ENCODE measurements at places on chromosomes 12 and 14.
A peak's percentile ranks its signal among the peaks of the same experiment; 100 is the strongest.

DNA sequence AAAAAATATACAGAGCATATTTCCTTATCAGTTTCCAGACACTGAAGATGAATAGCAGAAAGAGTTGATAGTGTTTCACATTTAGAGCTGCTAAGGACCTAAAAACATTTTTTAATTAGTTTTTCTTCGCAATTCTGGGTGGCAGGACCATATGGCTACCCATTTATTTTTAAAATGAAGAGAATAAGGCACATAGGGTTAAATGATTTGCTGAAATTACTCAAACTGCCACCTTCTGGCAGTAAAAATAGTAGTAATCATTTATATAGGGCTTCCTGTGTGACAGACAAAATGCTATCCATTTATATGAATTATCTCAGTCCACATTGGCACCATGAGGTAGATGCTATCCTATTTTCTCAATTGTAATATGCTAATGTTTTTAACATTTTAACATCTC lies 108.6 kb upstream of the CCDC196 start:
- no peak for DNase-seq

DNA sequence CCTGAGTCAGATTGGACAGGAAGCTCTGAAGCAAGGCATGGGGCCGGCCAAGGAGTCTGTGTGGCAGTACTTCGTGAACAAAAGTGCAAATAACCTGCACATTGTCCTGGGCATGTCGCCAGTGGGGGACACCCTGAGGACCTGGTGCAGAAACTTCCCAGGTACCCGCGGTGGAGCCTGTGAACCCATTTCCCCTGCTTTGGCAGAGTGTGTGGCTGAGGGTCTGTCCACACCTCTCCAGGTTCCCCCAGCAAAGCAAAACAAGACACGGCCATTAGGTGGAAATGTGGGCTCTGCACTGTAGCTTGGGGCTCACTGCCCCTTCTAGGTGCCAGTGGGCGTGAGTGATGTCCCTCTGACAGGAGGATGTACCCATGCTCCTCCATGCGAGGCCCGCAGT lies 79.4 kb downstream of the CCDC92 start:
- DNase-seq: no peak

- no peak for DNase-seq
Observed at GRCh38 chr12:94768398-94769046, 118.2 kb upstream of the TMCC3 start.

DNA sequence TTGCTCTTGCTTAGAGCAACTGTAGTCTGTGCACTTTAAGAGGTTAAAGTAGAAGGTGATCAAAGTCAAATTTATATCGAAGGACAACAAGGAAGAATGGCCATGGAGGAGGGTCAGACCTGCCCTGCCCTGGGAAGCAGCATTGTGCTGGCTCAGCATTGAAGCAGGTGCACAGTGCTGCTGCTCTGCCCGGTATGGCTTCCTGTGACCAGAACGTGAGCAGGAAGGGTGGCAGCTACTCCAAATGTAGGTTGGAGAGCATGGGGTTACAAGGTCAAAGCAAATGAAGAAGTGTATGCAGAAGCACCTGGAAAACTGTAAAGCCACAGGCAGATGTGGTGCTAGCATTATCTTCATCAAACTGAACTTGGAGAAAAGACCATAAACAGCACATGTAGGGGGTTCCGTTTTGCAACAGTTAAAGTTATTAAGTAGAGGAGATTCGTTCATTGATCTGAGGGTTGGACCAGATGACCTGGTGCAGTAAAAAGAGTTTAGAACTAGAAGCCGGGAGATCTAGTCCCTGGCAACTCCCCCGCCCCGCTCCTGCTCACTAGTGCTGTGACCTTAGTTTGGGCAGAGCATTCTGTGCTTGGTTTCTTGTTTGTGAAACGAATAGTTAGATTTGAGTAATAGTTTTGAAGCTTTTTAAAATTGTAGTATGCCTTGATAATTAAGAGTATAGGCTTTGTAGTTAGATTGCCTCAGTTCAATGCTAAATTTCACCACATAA lies 84.2 kb downstream of the SCN8A start:
- DNase-seq: no peak

DNA sequence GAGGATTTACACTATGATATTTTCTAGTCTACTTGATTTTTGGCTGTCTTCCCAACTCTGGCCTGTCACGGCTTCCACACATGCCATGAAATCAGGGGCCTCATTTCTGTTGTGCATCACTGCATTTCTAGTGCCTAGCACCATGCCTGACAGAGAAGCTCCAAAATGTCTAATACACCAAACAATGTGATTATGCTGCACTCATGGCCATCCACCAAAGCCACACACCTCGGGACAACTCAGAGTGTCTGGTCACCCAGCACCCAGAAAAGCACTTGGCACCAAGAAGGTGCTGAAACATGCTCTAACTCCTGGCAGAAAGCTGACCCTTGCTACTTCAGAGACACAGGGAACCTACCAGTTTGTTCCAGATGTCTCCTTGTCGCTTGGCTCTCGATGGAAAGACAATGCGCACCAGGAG lies 11.3 kb downstream of the GCN1 start:
- no peak for DNase-seq

DNA sequence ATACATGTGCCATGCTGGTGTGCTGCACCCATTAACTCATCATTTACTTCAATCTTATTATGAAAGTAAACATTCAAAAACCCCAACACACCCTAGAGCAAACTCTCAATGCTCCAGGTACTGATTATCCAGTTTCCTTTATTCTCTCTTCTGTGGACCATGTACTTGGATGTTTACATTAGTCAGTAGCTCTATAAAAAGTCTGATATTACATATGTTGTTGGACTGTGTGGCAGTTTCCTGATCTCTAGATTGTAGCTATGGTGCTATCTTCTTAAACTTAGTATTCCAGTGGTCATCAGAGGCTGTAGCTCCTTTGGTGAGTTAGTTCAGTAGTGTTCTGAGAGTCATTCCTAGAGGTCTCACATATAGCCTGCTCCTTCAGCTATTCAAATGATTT lies 25.1 kb upstream of the ITGA5 start:
- DNase-seq: no peak

GRCh38 chr14:71753976-71754375 lies 178.3 kb upstream of the RGS6 start:
- no peak for DNase-seq

DNA sequence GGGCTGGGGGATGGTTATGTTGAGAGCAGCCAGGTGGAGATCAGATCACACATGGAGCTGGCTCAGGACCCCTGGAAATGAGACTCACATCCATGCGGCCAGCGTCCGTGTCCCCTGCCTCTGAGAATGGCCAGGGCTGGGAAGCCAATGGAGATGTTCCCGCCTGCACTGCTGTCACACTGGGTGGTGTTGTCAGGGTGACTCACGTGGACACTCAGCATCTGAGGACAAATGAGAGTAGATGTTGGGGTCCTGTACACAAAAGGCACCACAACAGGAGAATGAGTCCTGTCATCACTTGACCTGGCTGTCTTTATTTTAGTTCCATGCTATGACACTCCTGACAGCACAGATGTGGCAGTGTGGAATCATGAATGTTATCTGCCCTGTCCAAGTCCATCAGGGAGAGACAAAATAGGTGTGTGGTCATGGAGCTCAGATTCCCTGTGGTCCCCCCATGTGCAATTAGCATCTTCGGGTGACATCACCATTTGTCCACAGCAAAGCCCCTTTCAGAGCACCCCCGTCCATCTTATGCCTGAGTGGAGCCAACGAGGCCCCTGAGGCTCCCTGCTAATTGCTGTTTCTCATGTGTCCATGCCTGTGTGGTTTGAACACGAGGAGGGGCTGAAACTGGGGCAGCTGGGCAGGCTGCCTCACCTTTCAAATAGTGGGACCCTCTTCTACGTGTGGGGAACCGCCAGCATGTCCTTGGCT lies 393.5 kb downstream of the AACS start:
- no peak for DNase-seq

DNA sequence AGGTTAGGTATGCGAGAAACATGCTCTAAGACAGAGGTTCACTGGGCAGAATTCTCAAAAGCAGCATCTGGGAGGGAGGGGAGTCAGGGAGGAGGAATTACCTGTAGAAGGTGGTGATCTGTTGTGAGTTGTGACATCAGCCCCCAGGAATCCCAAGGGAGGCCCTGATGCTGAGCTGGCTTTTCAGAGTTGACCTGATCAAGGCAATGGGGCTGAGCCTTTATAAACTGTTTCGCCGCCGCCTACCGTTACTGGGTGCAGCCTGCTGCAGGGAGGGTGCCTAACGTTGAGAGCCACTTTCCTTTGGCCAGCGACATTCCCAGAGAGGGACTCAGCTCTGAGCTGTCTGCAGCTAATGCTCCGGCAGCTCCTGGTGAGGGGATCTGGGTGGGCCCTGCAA lies 257.9 kb upstream of the TMEM132C start:
- DNase-seq: no peak

DNA sequence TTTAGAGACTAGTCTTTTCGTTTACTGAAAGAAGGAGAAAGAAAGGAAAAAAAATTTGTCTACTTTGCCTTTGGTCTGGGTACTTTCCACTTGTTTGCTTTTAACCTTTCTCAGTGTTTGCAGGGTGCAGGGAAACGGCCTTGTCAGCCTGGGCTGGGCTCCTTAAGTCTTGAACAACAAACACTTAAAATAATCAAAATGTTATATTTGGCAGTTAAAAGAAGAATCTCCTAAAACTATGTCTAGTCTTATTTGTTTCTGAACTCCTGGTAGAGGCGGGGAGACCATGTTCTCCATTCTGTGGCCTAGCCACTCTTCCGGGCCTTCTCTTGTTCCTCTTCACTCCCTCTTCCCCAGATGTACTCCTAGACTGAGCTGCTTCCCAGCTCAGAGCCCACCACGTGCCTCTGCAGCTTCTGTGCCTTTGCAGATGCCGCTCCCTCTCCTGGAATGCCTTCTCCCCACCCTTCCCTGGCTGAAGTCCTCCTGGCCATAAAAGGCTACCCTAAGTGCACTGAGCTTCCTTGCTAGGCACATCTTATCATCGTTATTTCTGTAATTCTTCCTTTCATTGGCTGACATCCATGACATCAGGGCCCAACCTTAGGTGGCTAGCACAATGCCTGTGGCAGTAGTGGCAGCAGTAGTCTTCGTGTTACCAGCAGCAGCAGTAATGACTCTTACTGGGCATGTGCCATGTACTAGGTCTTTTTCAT lies 432.9 kb downstream of the ZFP36L1 start:
- DNase-seq: no peak

GRCh38 chr12:116818341-116818856 lies 62.8 kb downstream of the HRK start:
- peak; percentile 6 for DNase-seq

GRCh38 chr12:40156021-40156764 lies 50.3 kb upstream of the SLC2A13 start:
- no peak for DNase-seq

DNA sequence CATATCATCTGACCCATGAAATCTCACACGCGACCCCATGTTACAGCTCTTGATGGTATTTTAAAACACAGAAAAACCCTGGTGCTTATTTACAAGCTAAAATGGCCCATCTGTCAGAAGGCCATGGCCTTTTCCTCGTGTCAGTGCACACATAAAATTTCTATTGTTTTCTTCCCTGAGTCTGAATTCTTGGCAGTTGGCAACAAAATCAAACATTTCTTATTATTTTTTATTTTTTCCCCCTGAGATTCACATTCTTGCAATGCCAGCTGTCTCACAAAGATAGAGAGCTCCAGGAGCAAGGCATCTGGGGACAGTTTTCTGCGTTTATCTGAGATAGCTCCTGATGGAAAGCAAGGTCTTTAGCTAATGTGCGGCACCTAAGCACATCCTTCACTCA lies 818.1 kb upstream of the TMEM132C start:
- DNase-seq: no peak
